T-helper 1 cell (primary cell): ENCODE measurements at places on chromosomes 6 and 20.

GRCh38 chr6:168884646-168885086 lies 369.0 kb downstream of the THBS2 start:
- DNase-seq: peak; percentile 62

DNA sequence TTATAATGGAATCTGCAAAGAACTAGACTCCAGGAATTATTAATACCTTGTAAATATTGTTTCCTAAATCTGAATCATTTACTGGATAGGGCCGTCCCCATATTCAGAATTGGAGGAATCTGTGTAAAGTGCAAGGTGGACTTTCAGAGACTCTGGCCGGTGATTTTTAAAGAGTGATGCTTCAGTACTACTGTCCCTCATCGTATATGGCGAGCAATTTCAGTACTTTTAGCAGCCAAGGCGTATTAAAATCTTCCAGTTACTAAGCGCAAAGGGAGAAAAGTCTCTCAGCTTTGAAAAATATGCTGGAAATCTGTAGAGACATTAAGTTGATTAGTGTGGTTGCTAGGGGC lies 483 bp downstream of the SMIM26 start:
- no peak for DNase-seq

DNA sequence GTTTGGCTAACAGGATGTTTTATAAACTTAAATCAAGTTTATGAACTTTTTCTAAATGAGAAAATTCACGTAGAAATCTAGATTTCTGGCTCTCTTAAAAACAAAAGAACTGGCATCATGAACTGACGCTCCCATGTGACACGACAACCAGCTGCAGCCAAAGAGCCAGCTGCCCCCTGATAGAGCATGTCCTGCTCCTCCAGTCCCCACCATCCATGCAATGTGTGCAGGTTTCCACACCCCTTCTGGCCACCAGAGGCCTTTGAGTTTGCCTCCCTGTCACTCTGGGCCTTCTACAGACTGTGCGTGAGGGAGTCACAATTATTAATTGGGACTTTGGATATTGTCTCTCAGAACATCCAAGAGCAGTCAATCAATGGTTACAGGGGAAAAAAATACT lies 1.6 kb upstream of the GPLD1 start:
- no peak for DNase-seq

DNA sequence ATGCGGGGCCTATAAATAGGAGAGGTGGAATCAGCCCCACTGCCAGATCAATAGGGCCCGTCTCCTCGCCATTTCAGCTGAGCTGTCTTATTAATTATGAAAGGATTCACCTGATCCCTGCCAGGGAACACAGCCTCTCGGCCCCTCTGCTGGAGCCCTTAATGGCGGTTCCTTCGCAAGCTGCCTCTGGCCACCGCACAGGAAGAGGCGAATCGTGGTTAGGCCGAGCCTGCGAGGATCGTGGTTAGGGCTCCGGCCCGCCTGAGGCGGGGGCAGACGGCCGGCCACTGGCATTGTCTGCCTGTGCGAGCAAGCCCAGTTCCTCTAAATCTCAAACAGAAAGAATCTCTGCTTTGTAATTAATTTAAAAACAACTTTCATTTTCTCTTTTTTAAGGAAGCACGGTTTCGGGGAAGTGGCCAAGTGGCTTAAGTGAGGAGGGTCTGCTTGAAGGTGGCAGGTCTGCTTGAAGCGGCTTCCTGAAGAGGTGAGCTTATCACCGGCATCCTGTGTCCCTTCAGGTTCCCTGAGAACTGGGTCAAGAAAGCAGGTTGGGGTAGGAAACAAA lies 9.2 kb downstream of the NRN1 start:
- DNase-seq: no peak

DNA sequence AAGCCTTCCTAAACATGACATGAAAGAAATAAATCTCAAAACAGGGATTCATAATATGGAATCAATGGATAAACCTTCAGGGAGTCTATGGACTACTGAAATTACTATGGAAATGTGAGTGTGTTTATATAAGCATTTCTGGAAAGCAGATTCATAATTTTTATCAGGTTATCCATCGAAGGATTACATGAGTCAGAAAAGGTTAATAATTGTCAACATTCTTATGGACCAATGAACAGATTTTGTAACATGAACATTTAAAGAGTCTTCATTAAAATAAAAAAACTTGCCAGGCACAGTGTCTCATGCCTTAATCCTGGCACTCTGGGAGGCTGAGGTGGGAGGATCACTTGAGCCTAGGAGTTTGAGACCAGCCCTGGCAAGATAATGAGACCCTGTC lies 84.8 kb downstream of the AHI1 start:
- DNase-seq: no peak

DNA sequence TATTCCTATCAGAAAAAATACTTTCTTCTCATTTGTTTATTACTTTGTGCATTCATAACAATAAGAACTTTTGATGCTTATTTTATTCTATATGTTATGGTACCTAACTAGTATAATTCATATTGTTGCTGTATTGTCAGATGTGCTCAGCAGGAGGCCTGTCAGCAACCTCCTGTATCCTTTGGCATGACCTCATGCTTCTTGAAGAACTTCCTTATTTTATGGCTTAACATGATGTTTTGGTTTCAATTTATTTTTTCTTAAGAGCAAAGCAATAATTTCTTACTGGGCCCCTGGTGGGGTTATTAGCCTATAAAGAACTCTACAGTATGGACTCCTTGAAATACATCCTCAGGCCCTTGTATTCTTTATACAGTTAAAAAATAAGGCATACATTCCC lies 17.3 kb downstream of the GGTLC1 start:
- no peak for DNase-seq

DNA sequence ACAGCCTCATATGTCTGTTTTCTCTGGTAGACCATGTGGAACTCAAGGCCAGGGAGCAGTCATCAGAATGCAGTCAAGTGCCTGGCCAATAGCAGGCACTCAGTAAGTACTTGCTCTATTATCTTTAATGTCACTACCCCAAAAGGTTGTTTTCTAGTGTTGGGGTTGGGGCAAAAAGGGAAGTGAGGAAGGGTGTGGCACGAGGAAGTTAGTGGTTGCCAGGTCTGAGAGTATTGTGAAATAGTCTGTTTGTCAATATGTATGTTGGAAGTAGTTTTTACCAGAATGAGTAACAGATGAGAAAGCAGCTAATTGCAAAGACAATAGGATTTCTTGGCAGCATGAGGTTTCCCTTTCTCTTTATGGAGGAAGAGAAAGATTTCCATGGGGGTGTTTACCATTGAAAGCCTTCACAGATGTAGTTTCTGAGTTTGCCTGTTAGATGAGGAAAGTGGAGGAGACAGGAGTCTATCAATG lies 59.5 kb upstream of the ARMH2 start:
- DNase-seq: no peak

- no peak for DNase-seq
Measured at GRCh38 chr20:56909918-56910714, 281.0 kb downstream of the TFAP2C start.

- DNase-seq: no peak
Measured at GRCh38 chr6:34663371-34663770, 33.2 kb downstream of the ILRUN start.

DNA sequence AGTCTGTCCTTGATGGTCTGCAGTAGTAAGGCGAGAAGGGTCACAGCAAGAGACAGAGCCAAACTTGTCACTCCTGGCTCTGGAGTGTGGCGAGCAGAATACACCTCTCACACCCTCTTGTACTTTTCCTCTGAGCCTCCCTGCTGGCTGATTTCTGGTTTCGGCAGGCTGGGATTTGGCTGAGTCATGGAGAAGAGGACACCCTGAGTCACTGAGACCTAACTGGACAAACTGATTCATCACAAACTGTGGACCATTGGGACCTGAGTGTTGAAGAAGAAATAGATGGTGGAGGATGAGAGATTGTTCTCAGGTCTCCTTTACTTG lies 101.7 kb downstream of the F13A1 start:
- DNase-seq: no peak

DNA sequence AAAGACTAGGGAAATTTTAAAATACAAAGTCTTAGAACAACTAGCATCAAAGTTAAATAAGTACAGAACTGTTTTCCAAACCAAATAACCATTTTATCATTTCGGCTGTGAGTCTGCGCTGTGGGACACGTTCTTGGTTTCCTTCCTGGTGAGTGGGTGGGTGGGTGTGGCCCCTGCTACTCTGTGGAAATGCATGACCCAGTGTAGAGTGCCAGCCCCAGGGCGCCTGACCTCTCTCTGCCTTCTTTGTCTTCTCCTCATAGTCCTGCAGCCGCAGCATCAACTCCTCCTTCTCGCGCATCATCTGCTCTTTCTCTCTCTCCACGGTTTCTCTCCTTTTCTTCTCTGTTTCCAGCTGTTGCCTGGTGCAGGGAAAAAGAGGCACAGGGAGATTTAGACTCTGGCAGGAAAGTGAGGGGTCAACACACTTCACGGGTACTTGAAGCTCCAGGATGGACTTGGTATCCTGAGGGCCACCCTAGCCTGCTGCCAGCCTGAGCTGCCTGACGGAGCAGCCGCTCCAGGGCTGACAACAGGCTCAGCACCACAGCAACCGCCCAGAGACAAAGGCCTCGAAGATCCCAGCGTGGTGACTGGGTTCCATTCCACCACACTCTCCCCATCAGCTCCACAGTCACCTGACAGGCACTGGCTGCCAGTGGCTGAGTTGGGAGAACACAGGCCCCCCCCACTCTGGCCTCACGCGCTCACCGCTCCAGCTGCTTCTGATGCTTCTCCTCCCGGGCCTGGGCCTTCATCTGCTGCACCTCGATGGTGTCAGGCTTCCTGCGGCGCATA lies 48.4 kb downstream of the EZR start:
- no peak for DNase-seq

DNA sequence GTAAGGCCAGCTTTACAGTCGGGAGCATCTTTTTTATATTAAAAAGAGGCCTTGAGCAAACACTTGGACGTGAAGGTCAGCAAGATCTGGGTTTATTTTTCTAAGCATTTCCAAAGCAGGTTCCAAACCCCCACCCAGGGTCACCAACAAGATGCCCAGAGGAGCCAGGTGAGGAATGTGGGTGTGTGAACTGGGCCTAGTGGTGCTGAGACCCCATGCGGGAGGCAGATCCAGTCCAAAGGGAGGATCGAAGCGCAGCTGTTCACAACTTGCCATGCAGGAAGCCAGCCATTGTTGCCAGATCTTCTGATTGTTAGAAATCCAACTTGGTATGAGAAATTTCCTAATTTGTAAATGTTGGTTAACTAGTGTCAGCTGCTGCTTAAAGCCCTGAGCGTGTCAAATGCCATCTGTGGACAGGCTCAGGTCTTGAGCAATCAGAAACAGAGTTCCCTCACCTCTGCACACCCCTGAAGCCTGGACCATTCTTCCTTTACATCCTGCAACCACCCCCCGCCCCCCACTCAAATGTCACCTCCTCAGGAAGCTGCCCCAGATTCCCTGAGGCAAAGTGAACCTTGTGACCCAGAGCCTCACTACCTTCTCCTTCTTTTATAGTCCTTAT lies 46.5 kb downstream of the NFATC2 start:
- no peak for DNase-seq

GRCh38 chr20:10074513-10074912 lies 39.7 kb downstream of the ANKEF1 start:
- DNase-seq: no peak

- DNase-seq: no peak
Measured at GRCh38 chr6:123022975-123023374, 26.9 kb downstream of the CLVS2 start.

GRCh38 chr20:46219190-46219589 lies 89.1 kb downstream of the CDH22 start:
- DNase-seq: no peak

GRCh38 chr6:157560691-157561413 lies 179.9 kb downstream of the ZDHHC14 start:
- no peak for DNase-seq

DNA sequence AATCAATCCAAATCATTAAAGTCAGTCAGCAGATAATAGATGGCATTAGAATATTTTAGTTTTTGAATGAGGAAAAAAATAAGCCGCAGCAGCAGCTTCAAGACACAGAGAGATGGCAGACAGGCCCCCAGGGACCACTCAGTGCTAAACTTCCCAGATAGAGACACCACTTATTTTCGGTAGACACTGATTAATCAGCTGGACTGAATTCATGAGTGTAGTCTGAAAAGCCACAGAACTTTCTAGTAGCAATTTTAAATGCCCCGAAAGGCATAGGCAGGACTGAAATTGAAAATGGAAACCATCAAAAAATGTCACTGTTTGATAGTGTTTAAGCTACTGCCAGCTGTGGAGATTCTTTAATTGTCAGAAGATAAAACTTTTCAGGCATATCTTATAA lies 3.1 kb upstream of the CLDN20 start:
- no peak for DNase-seq

DNA sequence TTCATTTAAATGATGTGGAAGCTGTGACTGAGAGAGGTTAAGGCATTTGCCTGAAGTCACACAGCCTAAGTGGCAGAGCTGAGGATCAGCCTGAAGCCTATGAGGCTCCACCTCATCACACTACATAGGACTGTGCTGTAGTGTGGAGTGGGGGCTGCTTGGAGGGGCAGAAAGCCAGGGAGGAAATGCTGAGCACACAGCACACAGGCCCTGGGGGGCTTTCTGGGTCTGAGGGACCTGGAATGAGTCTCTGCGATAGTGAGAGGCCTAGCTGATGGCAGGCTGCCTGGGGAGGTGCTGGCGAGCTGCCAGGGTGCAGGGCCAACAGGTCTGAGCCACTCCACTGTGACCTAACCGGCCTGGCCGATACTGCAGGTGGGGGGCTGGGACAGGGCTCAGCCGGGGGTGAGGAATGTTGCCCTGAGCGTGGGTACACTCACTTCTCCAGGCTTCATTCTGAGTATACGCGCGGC lies 2.2 kb upstream of the ARHGAP40 start:
- DNase-seq: no peak

DNA sequence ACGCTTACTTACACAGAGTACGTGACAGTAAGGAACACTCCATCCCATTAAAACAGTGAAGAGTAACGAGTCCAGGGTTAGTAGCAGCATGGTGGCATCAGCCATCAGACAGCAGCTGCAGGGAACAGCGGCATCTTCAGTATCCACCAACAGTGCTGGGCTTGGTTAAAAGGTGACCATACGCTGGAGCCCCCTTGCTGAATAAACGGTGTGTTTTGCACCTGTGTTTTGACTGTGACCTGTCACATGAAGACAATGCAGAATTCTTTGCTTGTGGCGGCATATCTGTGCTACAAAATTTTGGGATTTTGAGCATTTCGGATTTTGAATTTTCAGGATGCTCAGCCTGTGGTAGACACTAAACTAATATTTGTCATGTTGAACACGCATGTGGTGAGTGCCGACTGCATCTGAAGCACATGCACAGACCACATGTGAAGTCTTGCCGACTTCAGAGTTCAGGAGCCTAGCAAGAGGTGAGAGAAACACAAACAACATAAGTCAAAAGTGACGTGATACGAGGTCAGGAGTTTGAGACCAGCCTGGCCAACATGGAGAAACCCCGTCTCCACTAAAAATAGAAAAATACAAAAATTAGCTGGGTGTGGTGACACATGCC lies 69.3 kb upstream of the FRMD1 start:
- no peak for DNase-seq

DNA sequence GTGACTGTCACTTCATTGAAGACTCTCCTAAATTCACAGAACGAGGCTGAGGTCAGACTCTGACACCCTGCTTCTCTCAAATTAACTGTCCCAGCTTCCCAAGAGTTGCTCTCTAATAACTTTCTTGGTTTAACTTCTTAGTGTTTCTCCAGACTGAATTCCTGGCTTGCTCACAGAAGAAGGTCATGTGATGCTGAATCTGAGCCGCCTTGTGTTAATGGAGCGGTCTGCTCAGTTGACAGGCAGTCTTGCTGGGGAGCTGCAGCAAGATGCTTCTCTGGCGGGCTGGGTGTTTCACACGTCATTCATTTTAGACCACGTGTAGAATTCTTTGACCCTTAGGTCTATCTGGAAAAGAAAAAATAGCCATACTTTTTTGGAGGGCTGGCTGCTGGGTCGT lies 107.3 kb downstream of the FOXO3 start:
- DNase-seq: no peak

- no peak for DNase-seq
Measured at GRCh38 chr6:100617633-100618350, 153.1 kb upstream of the SIM1 start.
